Right lobe of liver (tissue), 6 donors: ENCODE measurements at places on chromosomes 2 and 18. TPM values are rescaled to one million over a fixed set of nuclear protein-coding genes. Genes with fewer than 3 reads are reported as not detected.

The TGFA gene
- 2.1 TPM for total RNA-seq

The SLC19A3 gene
- total RNA-seq, result 16.6 TPM

- DNase-seq, result no peak
Measured at GRCh38 chr2:64785245-64785644, 131.5 kb upstream of the SERTAD2 start.

The IL1R2 gene
- 22.8 TPM for total RNA-seq

The GALR1 gene
- not detected for total RNA-seq

The SIX3 gene
- not detected for total RNA-seq

- no peak for DNase-seq
Measured at GRCh38 chr2:176585791-176586190, 316.5 kb downstream of the MTX2 start.

- DNase-seq, result peak; percentile 28
Measured at GRCh38 chr18:78727057-78727739, 252.4 kb upstream of the SALL3 start.

GRCh38 chr2:239096676-239097427 is 249.0 kb downstream of the TWIST2 start:
- DNase-seq, result no peak

GRCh38 chr2:212811921-212812320 is 273.3 kb upstream of the ERBB4 start:
- DNase-seq, result no peak

The ACMSD gene
- total RNA-seq, result 87.3 TPM

GRCh38 chr18:24811950-24812681 is 351.7 kb downstream of the HRH4 start:
- no peak for DNase-seq

DNA sequence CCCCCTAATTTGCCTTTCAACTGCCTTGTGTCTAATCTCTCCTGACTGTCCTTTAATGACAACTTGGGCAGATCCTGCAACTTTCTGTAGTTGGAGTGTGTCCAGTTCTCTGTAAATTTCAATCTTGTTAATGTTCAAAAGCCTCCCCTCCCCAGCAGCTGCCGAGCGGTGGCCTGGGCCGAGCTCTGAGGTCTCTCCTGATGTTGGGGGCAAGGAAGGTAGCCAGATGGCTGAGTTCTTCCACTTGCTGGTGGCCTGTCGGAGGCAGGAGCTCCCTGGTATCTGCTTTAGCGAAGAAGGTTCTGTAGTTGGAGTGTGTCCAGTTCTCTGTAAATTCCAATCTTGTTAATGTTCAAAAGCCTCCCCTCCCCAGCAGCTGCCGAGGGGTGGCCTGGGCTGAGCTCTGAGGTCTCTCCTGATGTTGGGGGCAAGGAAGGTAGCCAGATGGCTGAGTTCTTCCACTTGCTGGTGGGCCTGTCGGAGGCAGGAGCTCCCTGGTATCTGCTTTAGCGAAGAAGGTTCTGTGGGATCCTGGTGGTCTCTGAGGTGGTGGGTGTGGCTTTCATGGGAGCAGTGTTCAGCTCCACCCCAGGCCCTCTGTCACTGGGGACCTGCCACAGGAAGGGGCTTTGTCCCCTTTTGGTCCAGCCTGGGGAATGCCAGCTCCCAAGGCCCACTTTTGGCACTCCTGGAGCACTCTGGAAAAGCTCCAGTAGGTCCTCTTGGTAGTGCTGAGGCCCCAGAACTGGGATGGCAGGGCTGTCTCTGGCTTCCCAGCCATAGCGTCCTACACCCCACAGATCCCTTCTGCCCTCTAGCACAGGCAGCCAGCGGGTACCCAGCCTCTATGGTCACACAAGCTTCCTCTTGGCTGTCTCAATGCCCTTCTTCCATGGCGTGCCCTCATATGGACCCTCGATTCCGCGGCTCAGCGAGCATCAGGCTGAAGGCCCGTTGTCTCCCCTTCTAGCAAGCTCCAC is 211.9 kb downstream of the ALPK2 start:
- DNase-seq, result peak; percentile 74

DNA sequence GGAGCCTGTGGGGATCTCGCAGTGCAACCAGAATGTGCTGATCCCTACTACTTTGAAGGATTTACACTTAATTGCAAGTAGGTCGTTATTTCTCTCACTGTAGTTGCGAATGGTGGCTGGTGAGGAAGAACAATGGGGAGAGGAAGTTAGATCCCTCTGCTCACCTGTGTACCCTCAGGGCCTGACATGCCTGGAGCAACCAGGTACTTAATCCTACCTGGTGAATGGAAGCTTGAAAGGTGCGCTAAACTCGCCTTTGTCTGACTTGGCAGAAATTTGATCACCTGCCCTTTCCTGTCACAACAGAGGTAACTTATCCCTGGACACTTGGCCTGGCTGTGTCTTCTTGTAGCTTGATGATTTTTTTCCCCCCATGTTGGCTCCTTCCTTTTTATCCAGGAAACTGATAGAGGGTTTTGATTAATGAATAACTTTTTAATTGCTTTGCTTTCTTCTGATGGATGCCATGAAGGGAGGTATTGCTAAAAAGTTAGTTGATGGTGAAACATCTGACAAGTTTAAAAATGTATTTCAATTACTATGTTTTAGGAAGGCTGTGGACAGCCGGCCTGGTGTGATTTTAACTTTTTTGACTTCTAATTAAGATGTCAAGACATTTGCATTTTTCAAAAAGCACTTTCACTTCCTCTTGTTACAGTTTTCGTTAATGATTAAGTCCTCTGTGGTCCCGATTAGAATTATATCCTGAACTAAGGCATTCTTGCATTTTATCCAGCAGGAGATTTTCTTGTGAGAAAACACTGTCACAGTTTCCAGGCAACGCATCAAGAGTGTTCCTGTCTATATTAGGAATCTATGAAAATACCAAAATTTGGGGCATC is 9.2 kb downstream of the SGPP2 start:
- no peak for DNase-seq

The LRRTM4 gene
- 0.10 TPM for total RNA-seq

GRCh38 chr18:56393870-56394269 is 244.5 kb downstream of the TXNL1 start:
- no peak for DNase-seq

DNA sequence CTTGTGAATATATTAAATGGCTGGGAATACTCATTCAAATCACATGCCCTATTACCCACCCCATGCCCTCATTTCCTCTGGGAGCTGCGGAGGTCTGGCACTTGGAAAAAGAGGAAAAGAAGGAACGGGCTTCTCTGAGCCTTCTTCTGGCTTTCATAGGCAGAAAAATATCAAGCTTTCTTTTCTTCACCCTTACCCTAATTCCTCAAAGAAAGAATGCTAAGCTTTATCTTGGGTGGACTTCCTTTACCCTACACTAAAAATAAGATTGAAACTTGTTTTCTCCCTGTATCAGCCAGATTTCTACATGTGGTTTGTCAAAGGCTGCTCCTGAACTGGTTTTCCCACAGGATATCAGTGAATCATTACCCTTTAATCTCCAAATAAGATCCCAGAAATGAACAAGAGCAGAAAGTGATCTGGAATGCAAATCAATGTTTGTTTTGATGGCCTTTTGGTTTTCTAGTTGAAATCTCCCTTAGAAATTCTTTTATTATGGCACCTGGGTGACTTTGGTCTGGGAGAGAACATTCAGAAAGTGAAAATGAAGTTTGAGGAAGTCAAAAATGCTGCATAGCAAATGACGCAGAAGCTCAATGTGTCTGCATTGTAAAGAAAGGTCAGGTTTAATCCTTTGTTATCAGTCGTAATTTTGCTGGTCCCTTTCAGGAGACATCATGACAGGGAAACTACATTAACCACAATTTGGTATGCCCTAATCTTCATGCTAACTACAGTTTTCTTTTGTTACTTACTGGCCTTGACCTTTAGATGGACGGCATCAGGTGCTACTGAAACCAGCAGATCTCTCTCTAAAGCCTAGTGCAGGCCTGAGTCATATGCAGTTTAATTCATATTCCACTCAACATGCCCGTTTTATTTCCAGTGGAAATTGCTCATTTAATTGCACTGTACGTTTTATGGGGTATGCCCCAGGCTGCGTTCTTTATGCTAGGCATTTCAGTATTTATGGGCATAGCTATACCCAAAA is 46.6 kb upstream of the HNRNPA3 start:
- DNase-seq, result no peak

The IL36A gene
- not detected for total RNA-seq

GRCh38 chr2:88764850-88765153 is 73.3 kb downstream of the RPIA start:
- no peak for DNase-seq

DNA sequence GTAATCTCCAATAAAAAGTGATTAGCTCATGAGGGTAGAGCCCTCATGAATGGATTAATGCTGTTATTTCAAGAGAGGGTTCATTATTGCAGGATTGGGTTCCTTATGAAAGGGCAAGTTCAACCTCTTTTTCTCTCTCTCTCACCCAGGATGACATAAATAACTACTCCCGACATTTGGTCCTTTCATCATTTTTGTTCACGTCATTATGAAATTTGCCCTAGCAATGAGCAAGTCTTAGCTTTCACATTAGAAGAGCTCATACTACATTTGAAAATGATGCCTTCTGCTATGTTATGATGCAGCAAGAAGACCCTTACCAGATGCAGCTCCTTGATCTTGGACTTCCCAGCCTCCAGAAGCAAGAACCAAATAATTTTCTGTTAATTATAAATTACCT is 152.5 kb downstream of the ICOS start:
- DNase-seq, result no peak

DNA sequence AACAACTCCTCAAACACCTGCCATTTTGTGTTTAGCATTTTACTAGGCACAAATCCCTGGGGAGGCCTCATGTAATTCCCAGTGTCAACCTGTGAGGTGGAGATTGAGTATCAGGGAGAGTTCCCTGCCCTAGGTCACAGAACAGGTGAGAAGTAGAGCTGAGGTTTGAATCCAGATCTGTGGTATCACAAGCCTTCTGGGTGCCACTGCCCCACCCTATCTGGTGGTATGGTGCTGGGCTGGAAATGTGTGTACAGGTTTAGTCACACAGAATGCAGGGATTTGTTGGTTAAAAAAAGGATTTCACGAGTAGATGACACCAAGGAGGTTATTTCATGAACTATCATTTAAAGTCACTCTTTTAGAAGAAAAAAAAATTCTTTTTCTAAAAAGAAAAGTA is 35.7 kb upstream of the PKDCC start:
- no peak for DNase-seq

DNA sequence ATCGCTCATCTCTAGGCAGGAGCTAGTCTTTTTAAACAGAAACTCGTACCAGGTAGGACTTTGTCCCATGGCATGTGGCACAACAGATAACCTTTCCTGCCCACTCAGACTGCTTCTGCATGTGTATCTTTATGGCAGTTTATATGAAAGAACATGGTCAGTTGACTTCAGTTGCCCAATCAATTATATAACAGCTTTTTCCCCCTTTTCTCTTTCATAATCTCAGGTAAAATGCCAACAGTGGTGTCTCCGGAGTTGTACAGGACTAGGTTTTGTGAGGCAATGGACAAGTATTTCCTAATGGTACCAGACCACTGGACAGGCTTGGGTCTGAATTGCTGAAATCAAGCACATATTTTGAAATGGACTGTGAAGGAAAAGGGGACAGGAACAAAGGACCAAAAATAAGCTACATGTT is 51.6 kb upstream of the PTH2R start:
- DNase-seq, result no peak

The RAD51AP2 gene
- total RNA-seq, result not detected
